ENCODE measurements at places on chromosomes 1 and 21.

GRCh38 chr1:78760858-78761257 is 111.2 kb downstream of the IFI44 start:
- DNase-seq: no peak

GRCh38 chr1:95953015-95953414 is 719.0 kb downstream of the RWDD3 start:
- DNase-seq: no peak

- no peak for DNase-seq
These were observed 144.1 kb downstream of the TRABD2B start for GRCh38 chr1:47853059-47853458.

DNA sequence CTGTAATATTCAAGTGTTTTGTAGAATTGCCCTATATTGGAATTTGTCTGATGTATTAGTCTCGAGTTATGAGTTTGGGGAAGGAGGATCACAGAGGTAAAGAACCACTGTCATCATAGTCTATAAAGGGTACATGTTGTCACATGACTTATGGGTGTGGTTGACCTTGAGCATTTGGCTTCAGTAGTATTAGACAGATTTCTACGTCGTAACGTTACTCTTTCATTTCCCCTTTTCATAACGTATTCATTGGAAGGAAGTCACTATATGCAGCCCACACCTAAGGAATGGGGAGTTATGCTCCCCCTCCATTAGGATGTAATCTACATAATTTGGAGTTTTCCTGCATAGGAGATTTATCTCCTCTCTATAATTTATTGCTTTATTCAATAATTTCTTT is 110.1 kb upstream of the VAV3 start:
- no peak for DNase-seq

GRCh38 chr1:23613191-23614031 is 54.1 kb upstream of the ID3 start:
- DNase-seq: no peak

- no peak for DNase-seq
These were observed 3.8 kb upstream of the TINAGL1 start for GRCh38 chr1:31572323-31573104.

DNA sequence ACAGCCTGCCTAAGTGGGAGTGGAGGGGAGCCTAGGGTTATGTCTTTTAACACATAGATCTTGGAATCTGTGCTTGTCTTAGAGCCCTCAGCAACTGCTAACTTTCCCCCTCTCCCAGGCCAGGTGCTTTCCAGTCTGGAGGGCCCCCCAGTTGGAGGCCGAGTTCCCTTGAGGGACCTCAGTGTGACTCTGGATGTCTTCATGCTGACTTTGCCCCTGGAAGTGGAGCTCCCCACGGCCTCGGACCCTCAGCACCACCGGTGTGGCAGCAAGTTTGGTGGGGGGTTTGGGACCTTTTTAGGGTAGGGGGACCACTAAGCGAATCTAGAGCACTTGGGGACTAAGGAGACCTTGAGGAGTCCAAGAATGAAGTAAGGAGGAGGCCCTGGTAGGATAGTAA is 22.9 kb downstream of the HYI start:
- no peak for DNase-seq

DNA sequence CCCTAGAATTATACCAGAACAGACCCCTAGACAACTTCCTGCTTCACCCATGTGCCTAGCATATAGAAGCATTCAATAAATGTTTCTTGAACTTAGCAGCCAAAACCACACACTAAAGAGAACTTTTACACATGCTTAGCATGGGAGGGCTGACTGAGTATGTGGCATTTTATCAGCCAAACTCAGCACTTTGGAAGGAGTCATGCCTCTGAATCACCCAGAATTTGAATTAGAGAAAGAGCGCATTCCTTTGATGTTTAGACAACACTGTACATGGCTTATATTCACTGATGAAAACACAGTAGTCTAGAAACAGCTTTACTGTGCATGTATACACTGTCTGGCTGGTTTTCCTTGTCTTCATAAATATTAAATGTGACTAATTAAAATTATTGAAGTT is 26.1 kb downstream of the SPAG17 start:
- DNase-seq: no peak

- no peak for DNase-seq
These were observed 150.7 kb downstream of the PBX1 start for GRCh38 chr1:164709541-164710278.

DNA sequence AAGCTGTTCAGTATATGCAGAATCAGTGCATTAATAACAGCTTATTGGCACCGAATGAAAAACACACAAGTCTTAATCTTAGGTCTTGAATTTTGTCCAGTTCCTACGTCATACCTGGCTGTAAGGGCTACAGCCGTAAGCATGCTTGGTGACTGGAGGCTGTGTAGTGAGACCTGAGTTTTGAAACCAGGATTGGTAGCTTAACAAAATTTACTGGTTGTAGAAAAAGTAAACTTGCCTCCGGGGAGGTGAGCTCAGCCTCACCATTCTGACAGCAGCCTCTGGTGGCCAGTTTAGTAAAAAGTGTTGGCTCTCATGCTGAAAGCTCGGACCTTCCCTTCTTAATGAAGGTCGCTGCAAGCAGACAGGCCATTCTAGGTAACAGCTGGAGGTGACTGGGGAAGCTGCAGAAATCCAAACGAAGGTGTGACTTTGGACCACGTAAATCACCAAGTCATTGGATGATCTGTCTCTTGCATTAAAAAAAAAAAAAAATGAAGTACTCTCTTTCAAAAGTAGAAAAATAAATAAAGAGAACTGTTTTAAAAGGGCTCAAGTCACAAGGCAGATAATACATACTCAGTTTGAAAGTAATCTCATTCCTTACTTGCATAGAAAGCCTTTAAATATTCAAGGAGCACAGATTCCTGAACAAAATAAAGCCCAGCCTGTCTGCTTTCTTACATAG is 48.9 kb downstream of the HLCS start:
- DNase-seq: no peak

- DNase-seq: no peak
These were observed 483 bp downstream of the PEAR1 start for GRCh38 chr1:156894001-156894400.

GRCh38 chr1:8814865-8815264 is 2.6 kb downstream of the RERE start:
- DNase-seq: no peak

DNA sequence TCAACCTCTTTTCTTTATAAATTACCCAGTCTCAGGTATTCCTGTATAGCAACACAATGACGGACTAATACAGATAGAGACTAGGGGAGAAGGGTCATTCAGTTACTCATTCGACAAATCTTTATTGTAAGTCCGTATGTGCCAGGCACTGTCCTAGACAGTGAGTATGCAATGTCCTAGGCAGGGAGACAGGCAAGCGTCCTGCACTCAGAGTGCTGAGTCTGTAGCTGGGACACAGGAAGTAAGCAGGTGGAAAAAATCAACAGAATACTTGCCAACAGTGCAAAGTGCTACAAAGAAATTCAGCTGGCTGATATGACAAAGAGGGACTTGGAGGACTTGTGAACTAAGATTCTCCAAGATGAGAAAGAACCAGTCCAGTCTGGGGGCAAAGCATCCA is 92.2 kb upstream of the ZBTB40 start:
- no peak for DNase-seq

GRCh38 chr1:178574345-178574744 is 61.4 kb downstream of the TEX35 start:
- DNase-seq: no peak

DNA sequence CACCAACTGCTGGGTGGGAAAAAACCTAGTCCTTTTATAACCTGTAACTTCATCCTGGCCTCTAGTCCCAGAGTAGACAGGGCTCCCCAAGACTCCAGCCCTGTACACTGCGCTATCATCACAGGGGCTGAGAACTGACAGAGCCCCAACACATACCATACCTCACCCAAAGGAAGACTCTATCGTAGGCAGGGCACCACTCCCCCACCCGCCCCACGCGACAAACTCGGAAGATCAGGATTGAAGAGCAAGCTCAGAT is 15.8 kb downstream of the INPP5B start:
- DNase-seq: no peak

DNA sequence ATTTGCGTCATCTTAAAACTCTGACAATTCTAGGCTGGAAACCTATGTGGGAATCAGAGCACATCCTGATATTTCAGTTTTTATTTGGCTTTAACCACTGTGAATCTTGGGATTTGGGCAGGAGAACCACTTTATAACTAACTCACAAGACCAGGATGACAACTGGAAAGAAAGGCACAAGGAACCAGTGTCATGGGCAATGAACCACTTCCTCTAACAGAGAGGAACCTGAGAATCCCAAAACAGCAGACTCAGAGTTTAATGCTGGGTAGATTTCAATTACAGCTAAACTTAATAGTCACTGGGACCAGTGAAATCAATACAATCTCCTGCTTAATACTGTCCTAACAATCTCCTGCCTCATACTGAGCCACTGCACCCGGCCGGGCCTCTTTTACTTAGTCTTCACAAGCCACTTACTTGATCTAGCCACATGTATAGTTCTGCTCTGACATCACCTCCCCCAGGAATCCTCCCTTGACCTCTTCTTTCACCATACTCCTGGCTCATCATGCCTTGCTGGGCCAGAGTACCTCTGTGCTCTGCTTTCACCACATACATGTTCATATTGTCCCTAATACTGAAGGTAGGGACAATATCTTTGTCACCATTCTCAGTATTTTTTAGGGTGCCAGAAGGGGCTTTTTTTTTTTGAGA is 20.2 kb upstream of the SLFNL1 start:
- no peak for DNase-seq

DNA sequence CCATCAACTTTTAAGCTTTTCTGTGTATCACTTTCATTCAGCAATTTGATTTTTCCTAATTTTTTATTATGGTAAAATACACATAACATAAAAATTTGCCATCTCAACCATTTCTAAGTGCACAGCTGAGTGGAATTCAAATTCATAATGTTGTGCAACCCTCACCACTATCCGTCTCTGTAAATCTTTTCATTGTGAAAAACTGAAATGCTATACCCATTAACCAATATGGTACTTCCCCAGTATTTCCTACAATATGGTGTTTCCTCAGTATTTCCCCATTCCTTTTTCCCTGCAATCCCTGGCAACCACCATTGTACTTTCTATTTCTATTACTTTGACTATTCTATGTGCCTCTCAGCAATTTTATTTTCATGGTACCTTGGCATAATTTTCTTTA is 6.8 kb downstream of the STPG1 start:
- no peak for DNase-seq

GRCh38 chr1:18010945-18011344 is 96.7 kb upstream of the IGSF21 start:
- no peak for DNase-seq

GRCh38 chr1:51301844-51302162 is 28.6 kb downstream of the TTC39A start:
- DNase-seq: no peak

DNA sequence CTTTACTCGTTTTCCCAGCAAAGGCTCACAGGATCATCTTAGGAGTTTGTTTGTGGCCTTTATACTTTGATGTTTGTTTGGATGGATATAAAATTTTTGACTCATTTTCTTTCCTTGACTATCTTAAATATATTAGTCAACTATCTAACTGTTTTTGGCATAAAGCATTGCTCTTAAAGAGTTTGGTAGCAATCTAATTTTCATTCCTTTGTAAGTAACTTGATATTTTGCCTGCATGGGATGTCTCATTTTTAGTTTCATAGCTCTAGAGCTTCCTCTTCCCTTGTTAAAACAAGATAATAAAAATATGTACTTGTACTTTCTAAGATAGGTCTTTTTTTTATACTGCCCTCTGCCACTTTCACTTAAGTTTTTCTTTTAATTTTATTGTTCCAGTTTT is 161.9 kb downstream of the MAGI3 start:
- no peak for DNase-seq

DNA sequence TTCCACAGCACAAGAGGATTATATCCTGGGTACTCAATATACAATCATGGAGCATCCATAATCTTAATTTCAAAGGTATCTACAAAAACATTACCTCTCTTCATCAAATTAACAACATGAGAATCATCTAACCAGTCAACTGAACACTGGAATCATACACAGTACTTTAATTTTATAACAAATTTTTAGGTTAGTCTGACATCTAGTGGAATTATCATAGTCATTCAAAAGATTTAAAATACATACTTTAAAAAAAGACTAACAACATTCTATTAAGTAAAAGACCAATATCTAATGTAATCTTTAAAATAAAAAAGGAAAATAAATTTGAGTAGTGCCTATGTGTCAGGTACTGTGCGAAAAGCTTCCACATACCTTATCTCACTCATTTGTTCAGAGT is 16.8 kb upstream of the SH3GLB1 start:
- DNase-seq: no peak

GRCh38 chr1:206686478-206687249 is 2.0 kb downstream of the MAPKAPK2 start:
- no peak for DNase-seq

DNA sequence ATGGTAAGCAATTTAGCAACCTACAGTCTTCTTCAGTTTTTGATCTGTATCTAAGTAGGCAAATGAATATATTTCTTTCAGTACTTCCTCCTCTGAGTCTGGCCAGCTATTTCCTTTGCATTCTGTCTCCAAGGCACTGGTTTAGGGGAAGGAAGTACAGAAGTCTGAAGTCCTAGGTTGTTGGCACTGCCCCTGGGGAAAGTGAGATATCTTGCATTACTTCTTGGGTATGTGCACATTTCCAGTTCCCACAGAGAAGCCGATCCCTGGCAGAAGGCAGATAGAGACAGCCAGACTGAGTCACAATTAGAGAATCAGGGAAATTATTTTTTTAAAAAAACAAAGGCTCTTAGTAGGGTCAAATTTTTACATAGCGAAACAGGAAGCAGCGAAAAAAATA is 98.8 kb downstream of the RASAL2 start:
- DNase-seq: no peak

DNA sequence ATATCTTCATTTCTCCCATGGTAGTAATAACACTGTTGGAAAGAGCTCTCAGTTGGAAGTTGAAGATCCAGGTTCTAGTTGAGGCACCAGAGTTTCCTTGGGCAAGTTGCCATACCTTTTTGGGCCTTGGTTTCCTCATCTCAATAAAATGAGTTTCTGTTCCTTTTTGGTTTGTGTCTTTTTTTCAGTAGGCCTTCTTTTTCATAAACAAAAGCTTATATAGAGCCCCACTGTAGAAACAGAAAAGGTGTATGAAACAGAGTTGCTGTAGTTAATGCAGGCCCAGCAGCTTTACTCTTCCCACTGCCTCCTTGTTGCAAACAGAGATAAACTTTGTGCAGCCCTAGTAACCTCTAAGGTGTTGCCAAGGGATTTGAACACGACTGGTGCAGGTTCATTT is 41.7 kb downstream of the WNT4 start:
- no peak for DNase-seq

- DNase-seq: no peak
These were observed 50.2 kb upstream of the RUNX1 start for GRCh38 chr21:35099310-35099709.

All from GM18507 (cell line).